Heart left ventricle (tissue), 16 donors: ENCODE measurements at places on chromosomes 3 and 15.
A peak's percentile ranks its signal among the peaks of the same experiment; 100 is the strongest.

DNA sequence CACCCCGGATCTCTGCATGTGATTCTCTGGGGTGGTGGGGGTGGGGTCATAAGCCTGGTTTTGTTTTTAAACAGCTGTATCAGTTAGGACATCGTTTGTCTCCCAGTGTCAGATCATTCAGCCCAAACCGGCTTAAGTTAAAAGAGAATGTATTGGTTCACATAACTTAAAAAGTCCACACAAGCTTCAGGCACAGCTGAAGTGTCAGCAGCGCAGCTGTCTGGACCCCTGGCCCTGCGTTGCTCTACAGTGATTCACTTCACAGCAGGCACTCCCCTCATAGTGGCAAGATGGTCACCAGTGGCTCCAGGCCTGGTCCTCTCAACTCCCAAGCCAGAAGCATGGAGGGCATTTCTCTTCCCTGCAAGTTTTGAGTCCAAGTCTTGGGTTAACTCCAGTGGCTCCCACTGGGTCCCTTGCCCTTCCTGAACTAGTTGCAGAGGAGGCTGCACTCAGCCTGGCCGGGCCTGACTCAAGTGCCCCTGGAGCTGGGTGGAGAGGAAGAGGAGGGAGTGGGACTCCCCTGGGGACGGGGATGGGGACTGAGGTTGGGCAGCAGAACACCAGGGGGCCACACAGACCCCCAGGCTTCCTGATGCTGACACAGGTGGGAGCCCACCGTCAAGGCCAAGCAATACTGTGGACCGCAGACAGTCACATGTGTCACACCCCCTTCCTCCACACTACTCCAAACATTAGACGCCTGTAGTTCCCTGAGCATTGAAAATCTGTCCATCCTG, 28.9 kb upstream of the GP9 start:
- peaks cover 2% of the 10 kb centered on the region for H3K36me3 ChIP-seq
- H3K27me3 ChIP-seq = no peaks in the 10 kb centered on the region
- H3K4me1 ChIP-seq = peaks cover 8% of the 10 kb centered on the region
- H3K27ac ChIP-seq = no peak overlapping the region
- no peak overlapping the region for H3K4me3 ChIP-seq

DNA sequence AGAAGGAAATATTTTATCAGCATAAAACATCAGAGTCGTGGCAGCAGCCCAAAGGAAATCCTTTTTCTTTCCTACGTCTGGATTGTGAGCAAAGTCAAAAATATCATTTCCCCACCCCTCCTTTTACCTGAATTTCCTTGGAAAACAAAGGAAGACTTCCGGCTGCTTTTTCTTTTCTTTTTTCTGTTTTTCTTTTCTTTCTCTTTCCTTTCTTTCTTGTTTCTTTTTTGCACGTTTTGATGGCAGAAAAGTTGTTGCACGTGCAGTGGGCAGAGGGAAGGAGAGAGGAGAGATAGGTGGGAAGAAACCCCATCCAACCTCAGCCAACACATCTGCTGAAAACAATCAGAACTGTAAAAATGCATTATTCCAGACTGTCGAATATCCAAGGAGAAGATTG, 544 bp upstream of the MYO1E start:
- H3K27me3 ChIP-seq = no peaks in the 10 kb centered on the region
- DNase-seq = no peak
- peaks cover 19% of the 10 kb centered on the region for H3K4me1 ChIP-seq
- H3K27ac ChIP-seq = peak overlapping the region; percentile 87

GRCh38 chr15:75232252-75232813, 25.8 kb upstream of the GOLGA6C start:
- H3K36me3 ChIP-seq = no peaks in the 10 kb centered on the region
- no peak overlapping the region for H3K4me3 ChIP-seq
- no peaks in the 10 kb centered on the region for H3K27me3 ChIP-seq
- H3K27ac ChIP-seq = no peak overlapping the region

GRCh38 chr15:31228980-31229826, 97.4 kb upstream of the KLF13 start:
- H3K27ac ChIP-seq = no peak overlapping the region
- no peak for DNase-seq
- H3K4me3 ChIP-seq = no peak overlapping the region
- H3K27me3 ChIP-seq = no peaks in the 10 kb centered on the region

- DNase-seq = no peak
- H3K4me1 ChIP-seq = no peaks in the 10 kb centered on the region
- no peaks in the 10 kb centered on the region for H3K27me3 ChIP-seq
- H3K27ac ChIP-seq = no peak overlapping the region
- no peak overlapping the region for H3K4me3 ChIP-seq
Measured at GRCh38 chr15:69559440-69560190, 107.0 kb downstream of the RPLP1 start.
